ENCODE measurements at places on chromosomes 5 and 9.

GRCh38 chr5:96012399-96012798 lies 50.7 kb upstream of the ELL2 start:
- no peak for DNase-seq

DNA sequence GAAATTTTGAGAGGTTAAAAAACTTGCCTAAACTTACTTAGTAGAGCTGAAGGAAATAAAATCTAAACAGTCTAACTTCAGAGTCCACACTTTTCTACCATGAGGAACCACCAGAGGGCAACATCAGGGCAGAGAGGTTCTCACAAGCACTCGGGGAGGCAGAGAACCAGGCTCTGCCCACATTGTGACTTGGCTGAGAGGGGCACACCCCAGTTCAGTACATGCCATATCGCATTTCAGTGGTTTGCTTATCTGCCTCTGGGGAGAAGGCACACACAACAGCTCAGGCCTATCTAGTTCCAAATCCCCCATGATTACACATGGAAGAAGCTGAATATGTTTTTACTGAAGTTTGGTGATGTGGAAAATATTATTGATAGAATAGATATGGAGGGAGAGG lies 49.2 kb downstream of the EQTN start:
- DNase-seq = no peak

- no peak for DNase-seq
Observed at GRCh38 chr5:116097301-116097700, 12.5 kb downstream of the COMMD10 start.

GRCh38 chr5:116887104-116887503 lies 312.5 kb upstream of the SEMA6A start:
- no peak for DNase-seq

DNA sequence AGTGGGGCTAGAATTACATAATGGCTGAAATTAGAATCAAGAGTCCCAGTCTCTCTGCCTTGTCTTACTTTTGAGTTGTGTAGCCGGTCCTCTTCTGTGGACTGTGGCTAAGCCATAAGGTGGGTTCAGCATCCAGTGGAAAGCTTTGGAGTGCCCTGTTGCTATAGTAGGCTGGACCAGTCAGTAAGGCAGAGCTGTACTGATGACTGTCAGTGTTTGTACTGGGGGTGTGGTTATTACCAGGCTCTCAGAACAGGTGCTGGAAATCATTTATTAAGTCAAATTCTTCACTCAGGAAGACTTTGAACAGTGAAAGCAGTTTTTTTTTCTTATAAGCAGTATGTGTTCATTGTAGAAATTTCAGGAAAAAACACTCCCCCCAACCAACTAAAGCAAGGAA lies 129.4 kb downstream of the ZSWIM6 start:
- no peak for DNase-seq

GRCh38 chr9:96232539-96233241 lies 69.3 kb downstream of the HSD17B3 start:
- DNase-seq = no peak

DNA sequence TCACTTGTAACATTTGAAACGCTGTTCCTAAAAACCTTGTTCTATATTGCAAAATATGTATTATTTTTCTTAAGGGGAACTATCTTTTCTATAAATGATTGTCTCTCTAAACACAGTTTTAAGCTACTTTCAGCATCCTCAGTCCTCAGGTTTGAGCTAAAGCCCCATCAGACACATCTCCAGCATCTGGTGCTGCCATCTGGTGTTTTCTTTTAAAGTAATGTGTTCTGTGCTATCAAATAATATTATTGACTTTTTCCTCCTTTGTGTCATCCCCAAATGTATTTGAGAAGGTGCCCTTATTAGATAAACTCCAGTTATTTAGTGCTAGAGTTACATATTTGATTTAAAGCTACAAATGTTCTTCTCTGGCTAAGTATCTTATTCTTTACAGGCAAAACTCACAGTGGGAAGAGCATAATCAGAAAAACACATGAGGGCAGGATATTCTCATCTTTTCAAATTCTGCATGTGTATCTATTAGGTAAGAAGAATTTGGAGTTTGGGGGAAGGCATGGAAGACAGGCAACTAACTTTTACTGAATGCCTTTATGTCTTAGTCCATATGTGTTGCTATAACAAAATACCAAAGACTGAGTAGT lies 27.5 kb downstream of the ZNF474 start:
- DNase-seq = no peak

DNA sequence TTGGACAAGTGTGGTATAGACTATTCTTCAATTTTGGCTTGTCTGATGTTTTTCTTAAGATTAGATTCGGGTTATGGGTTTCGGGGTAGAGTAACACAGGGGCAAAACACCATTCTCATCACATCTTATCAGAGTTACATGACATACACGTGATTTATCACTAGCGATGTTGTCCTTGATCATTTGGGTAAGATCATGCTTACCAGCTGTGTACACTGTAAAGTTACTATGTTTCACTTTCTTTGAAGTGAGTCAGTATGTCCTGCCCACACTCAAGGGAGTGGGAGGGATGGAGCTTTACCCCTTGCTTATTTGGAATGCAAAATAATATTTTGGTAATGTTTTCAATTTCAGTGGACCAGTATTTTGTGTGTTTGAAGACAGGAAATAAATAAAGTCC lies 101.8 kb upstream of the TAF11L2 start:
- DNase-seq = no peak

- DNase-seq = no peak
Observed at GRCh38 chr9:123345567-123345955, 10.4 kb upstream of the CRB2 start.

GRCh38 chr5:15252331-15252730 lies 247.6 kb upstream of the FBXL7 start:
- no peak for DNase-seq

- no peak for DNase-seq
Observed at GRCh38 chr5:169260896-169261569, 39.9 kb downstream of the SLIT3 start.

- no peak for DNase-seq
Observed at GRCh38 chr5:78552729-78553342, 95.7 kb downstream of the LHFPL2 start.

DNA sequence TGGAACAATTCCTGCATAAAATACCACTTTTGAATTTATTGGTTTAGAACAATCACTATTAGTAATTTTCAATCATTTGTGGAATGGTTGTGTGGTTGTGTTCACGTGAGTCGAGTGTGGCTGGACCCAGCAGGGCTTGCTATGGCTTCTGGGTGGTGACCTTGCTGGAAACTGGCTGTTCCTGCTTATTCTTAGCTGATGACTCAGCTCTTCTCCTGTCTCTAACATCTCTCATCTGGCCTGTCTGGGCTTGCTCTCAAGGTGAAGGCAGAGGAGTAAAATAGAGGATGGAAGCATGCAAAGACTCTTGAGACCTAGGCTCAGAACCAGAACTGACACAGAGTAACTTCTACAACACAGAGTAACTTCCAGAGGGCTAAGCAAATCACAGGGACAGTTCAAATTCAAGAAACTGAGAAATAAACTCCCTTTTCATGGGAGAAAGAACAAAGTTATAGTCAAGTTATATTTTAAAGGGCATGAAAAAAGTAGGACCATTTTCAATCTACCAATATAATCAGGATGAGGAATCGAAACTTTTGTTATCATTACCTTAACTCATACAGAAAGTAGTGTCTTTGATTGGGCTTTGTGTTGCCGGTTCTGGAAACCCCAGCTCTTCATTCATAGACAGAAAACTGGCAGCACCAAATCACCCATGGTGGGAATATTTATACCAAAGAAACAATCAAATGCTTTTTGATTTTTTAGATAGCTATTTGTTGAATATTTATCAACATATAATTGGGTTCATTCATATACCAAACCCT lies 665.1 kb downstream of the CDH18 start:
- no peak for DNase-seq

DNA sequence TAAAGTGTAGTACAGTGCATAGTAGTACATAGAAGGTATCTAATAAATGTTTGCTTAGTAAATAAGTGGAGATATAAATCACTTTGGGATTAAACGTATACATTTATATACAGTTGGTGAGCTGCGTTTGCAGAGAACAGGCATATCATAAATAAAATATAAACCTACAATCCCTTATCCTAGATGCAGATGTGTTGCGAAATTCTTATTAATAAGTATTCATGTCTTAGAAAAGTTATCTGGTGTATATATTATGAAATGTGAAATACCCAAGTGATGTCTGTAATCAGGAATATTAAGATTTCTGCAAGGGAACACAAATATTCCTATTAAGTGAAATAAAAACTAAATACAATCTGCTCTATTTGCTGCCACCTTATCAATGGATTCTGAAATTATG lies 8.8 kb downstream of the CCNH start:
- DNase-seq = no peak

- no peak for DNase-seq
Observed at GRCh38 chr9:91023741-91024140, 222.1 kb downstream of the SYK start.

GRCh38 chr5:53335115-53335514 lies 145.3 kb upstream of the FST start:
- DNase-seq = no peak

DNA sequence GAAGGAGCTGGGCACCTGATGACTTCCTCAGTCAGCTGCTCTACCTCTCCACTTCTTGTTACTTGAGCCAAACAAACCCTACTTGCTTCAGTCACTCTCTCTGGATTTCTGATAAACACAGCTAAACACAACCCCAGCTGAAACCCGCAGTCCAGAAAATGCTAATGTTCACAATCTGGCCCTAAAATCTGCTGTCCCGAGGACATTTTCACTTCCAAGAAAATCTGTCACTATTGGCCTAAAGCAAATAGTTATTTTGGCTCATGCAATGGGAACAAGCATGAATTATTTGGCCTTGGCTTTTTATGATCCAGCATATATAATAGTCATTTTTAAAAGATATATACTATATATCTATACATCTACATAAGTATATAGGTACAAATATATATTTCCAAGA lies 19.1 kb downstream of the FAM81B start:
- DNase-seq = no peak

DNA sequence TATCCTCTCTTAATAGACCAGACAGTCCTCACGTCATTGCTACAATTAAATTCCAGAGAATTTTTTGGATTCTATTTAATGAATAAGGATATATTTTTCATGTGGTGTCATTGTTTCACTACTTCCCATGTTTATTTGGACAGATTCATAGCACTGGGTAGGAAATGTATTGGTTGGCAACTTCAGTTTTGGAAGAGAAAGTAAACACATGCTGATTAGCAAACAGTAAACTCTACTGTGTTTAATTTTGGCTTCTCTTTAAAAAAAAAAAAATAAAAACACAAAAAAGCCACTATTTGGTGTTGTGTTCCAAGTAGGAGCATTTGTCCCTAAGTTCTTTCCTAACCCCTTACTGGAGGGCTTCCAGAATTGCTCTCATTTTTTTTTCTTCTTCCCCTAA lies 77.3 kb downstream of the NFIB start:
- no peak for DNase-seq

GRCh38 chr9:131992906-131993657 lies 86.6 kb downstream of the MED27 start:
- DNase-seq = no peak

DNA sequence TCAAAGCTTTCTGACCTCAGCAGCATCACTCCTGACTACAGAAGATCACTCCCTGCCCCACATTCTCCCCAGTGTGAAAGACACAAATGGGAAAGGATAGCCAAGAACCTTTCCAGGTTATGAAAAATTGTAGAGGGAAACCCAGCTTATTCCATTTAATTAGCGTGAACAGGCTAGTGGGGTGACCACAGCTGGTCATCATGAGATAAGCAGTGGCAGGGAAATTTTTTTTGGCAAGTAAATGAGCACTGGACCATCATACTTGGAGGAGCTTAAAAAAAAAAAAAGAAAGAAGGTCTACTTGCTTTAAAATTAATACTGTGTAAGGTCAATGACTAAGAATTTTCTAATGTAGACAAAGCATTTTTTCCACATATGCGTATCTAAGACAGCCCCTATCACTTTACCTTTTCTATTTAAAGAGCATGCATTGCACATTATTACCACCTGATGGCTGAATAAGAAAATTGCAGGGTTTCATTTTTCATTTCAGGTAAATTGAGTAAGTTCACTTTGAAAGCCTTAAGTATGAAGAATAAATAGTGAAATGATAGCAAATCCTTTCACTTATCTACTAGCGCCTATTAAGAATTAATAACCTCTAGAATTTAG lies 123.6 kb downstream of the ELAVL2 start:
- no peak for DNase-seq

GRCh38 chr9:16571127-16571802 lies 299.2 kb downstream of the BNC2 start:
- DNase-seq = no peak

DNA sequence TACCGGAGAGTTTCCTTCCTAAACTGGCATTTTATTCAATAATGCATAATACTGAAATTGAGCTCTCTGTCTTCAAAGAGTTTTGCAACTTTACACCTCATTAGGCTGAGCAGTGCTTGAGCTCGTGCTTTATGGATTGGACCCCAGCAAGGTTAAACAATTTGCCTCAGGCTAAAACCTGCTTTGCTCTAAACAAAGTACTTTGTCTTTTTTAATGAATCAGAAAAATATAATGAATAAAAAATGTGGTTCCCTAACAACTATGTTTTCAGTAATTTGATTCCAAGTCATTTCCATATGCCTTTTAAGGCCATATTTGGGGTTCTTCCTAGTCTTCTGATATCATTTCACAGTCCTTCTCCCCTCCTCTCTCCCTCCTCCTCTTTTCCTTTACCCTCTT lies 20.0 kb downstream of the ZNF366 start:
- no peak for DNase-seq

DNA sequence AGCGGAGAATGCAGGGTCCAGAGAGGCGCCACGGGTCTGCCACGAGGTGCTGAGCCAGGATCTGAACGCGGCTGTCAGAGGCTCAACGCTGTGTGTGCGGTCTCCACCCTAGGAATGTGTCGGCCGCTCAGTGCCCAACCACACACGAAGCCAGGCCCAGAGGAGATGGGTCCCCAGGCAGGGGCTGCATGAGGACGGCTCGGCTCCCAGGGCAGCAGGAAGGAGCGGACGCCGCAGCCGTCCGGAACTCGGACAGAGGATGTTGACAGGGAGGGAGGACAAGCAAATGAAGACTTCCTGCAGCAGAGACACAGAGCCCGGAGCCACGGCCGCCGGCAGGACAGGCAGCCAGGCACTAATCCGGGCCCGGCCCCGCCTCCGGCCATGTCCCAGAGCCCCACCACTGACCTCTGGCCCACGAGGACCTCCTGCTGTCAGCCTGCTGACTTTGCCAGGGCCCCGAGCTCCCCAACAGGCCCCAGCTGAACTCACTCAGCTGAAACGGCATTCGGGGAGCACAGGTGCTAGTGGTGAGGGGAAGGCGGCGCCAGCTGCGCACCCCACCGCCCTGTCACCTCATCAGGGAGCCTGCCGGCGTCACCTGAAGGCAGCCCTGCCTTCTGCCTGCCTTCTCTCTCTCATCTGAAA lies 12.7 kb downstream of the VAV2 start:
- no peak for DNase-seq
